Stimulated activated CD8-positive, alpha-beta memory T cell treated with anti-CD3 and anti-CD28 coated beads, Interleukin-7, amount 100 ng/mL, for 1 hour (primary cell): ENCODE measurements at places on chromosomes 5 and 9.

- DNase-seq = no peak
Observed at GRCh38 chr9:131954299-131954698, 125.4 kb downstream of the MED27 start.

DNA sequence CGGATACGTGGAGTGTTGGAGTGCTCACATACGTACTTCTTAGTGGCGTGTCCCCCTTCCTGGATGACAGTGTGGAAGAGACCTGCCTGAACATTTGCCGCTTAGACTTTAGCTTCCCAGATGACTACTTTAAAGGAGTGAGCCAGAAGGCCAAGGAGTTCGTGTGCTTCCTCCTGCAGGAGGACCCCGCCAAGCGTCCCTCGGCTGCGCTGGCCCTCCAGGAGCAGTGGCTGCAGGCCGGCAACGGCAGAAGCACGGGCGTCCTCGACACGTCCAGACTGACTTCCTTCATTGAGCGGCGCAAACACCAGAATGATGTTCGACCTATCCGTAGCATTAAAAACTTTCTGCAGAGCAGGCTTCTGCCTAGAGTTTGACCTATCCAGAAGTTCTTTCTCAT lies 73.5 kb upstream of the OTULINL start:
- no peak for DNase-seq

DNA sequence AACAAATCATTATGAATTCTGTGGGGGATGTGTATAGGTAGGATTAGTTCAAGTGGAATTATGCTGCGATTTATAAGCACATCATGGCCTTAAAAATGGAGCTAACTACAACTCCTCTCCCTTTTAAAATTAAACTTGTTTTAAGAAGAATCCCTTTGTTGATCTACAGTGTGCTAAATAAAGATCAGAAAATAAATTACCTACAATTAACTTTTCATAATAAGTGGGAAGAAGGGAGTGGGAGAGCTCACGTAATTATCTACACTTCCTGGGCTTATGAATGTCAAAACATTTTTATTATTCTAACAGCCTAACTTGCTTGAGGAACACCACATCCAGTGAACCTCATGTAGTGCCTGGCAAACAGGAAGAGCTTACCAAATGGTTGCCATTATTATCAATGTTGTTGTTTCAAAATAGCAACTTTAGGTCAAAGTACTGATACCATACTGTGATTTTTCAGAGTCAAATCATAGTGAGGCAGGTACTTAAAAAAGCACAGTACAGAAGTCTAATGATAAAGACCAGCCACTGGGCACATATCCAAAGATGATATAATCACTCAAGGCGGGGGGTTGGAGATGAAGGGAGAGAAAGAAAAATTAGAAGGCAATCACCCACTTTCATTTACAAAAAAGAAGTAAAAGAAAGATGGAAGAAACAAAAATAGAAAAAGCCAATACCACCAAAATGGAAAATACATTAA lies 174.0 kb downstream of the RAPGEF6 start:
- no peak for DNase-seq

- no peak for DNase-seq
Observed at GRCh38 chr5:50853151-50853550, 186.7 kb downstream of the PARP8 start.

DNA sequence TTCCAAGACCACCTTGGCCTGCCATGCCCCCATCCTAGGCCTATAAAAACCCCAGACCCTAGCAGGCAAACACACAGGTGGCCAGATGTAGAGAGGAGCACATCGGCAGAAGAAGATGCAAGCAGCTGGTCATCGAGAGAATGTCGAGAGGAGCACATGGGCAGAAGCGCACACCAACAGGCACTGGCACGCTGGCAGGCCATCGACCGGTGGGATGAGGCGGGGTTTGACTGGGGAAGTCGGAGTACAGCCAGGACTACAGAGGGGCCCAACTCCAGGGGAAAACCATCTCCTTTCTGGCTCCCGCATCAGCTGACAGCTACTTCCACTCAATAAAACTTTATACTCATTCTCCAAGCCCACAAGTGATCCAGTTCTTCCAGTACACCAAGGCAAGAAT lies 283.1 kb upstream of the RGMB start:
- no peak for DNase-seq
